ENCODE measurements at places on chromosomes 5 and 9.

- DNase-seq: no peak
These were observed 305.0 kb downstream of the RASEF start for GRCh38 chr9:82757924-82758323.

DNA sequence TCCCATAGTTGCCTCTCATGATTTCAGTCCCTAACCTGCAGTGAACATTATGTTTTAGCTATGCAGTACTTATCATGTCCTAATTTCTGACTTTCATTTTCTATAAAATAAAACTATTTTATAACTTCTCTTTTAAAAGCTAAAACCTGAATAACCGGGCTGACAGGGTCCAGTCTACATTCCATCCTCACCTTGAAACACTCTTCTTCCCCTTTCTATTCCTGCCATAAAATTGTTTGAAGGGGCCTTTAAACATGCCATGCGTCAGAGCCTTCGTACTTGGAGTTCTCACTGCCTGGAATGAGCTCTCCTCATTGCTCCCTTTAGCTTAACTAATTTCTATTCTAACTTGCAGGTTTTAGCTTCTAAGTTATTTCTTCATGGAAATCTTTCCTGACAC, 143.0 kb upstream of the PRLR start:
- DNase-seq: no peak

- no peak for DNase-seq
These were observed 51.6 kb downstream of the ALG2 start for GRCh38 chr9:99169982-99170761.

DNA sequence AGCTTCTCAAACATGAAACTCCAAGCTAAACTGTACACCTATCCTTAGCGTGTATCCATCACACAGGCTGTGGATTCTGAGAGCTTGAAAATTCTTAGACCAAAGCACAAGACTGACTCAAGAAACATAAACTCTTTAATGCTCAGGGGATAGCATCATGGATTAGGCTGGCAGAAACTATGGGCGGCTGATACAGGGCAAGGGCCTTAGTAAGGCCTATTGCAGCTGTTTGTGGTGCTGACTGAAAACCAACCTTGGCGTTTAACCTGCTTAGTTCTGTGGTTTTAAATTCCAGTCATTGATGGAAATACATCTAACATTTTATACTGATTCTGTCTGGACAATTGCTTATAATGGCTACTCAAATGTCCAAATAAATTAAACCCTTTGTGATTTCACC, 183.7 kb downstream of the TLR4 start:
- no peak for DNase-seq

GRCh38 chr5:74866596-74867162, 492 bp upstream of the FAM169A start:
- no peak for DNase-seq
